ENCODE measurements at places on chromosomes 1 and 21.

DNA sequence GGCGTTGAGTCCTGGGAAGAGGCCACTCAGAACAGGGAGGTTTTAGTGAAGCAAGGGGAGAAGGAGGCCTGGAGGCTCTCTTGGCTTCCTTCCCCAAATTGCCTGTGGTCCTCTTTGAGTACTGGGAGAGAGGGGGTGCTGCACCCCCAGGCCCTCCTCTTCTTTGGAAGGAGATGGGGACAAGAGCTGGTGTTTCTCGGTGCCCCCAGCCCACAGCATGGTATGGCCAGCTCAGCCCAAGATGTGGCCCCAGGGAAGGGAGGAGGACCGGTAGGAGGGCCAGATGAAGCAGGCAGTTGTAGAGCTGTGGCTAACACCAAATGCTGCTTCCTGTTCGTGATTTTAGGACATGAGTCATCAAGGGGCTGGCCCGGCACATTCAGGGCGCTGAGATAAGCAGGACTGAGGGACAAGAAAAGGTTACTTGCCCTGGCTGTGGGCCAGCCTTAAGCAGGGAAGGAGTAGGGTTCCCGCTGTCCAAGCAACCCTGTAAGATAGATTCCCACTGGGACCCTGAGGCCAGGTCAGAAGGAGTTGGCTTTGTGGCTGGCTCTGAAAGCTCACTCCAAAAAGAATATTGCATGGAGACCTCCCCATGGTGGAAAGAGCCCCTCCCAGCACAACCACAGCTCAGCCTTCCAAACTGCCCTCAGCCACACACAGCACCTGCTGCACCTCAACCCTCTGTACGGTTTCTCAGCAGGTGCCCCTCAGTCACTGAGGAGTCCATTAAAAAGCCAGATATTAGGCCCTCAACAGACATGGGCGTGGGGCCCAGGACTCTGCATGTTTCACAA is 4.9 kb upstream of the TNFRSF1B start:
- DNase-seq, result peak; percentile 58

DNA sequence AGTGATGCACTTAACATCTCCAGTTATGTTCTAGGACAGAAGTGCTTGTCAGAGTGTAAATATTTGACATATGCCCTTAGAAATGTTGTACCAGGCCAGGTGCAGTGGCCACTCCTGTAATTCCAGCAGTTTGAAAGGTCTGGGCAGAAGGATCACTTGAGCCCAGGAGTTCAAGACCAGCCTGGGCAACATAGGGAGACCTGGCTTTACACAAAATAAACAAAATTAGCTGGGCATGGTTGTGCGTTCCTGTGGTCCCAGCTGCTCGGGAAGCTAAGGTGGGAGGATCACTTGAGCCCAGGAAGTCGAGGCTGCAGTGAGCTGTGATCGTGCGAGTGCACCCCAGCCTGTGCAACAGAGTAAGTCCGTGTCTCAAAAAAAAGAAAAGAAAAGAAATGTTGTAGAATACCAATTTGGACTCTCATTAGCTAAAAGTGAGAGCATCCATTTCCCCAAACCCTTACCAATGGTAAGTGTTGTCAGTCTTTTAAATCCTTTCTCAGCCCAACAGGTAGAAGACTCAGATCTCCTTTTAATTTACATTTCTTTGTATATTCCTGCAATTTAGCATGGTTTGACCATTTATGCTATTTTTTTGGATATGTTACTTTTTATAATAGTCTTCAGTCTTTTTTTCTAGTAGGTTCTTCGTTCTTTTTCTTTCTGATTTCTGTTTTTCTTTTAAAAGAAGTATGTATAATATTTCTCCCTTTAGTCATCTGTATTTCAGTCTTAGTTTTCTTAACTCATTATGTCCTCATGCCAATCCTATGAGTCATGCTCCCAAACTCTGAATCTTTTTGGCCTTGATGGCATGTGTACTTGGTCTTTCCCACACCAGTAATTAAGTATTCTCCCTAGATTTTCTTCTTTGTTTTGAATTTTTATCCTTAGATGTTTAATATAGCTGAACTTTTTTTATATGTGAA is 74.4 kb downstream of the CAMTA1 start:
- DNase-seq, result no peak

DNA sequence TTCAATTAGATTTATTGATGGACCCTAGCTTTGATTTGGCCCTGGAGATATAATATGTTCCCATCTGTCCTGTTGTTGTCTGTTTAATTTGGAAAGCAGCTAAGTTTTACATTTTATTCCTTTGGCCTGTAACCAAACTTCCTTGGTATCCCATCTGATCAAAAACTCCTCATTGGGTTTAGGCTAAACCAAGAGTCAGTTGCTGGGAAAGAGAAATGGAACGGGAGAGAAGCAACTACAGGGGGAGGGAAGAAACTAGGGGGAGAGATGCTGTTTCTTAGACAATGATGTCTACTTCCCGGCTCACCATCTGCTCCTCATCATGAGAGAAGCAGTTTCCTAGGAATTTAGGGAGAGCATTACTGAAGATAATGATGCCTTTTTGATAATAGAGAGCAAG is 141.8 kb downstream of the SYT2 start:
- DNase-seq, result no peak

- no peak for DNase-seq
These were observed 18.3 kb downstream of the ZBED6 start for GRCh38 chr1:203813581-203814341.

DNA sequence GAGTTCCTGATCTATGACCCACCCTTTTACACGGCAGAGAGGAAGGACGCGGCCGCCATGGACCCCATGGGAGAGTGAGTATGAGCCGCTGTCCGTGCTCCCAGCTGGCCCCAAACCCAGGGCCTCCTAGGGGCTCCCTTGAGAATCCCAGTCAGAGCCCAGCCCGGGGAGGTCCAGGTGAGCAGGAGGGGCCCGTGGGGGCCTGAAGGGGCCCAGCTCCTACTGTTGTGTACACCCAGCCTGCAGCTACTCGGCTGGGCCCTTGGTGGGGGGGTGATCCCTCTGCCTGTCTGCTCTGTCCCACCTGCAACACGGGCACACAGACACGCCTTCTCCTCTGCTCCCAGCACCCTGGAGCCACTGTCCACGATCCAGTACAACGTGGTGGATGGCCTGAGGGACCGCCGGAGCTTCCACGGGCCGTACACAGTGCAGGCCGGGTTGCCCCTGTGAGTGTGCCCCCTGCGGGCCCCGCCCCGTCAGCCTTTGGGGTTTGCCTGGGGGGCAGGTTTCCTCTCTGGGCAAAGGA is 28.6 kb upstream of the LRRC3 start:
- DNase-seq, result no peak

GRCh38 chr1:28896609-28896986 is 17.8 kb upstream of the EPB41 start:
- no peak for DNase-seq

GRCh38 chr1:45412899-45413298 is 72.7 kb upstream of the MUTYH start:
- no peak for DNase-seq

DNA sequence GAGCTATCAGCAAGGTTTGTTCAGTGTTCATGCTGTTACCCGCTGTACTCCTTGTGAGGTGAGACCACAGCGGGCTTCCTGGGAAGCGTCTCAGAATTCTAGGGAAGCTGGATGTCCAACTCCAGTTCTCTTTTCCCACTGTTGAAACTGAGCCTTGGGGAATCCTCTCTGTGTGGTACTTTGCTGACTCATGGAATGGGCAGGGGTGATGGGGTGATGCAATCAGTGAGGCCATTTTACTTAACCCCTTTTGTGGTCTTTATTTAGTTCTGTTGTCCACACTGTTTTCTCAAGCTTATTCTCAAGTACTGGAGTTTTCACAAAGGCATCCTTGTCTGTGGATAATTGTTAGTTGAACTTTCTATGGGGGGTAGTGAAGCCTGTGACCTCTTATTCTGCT is 42.6 kb downstream of the ACKR1 start:
- no peak for DNase-seq
